ENCODE measurements at places on chromosomes 5 and 9. TPM values are rescaled to one million over a fixed set of nuclear protein-coding genes. Genes with fewer than 3 reads are reported as not detected.

Gene CATSPER3
- 0.31 TPM for total RNA-seq

- no peak for DNase-seq
Measured at GRCh38 chr5:80740999-80741398, 86.2 kb upstream of the DHFR start.

Gene MARCOL
- not detected for total RNA-seq

DNA sequence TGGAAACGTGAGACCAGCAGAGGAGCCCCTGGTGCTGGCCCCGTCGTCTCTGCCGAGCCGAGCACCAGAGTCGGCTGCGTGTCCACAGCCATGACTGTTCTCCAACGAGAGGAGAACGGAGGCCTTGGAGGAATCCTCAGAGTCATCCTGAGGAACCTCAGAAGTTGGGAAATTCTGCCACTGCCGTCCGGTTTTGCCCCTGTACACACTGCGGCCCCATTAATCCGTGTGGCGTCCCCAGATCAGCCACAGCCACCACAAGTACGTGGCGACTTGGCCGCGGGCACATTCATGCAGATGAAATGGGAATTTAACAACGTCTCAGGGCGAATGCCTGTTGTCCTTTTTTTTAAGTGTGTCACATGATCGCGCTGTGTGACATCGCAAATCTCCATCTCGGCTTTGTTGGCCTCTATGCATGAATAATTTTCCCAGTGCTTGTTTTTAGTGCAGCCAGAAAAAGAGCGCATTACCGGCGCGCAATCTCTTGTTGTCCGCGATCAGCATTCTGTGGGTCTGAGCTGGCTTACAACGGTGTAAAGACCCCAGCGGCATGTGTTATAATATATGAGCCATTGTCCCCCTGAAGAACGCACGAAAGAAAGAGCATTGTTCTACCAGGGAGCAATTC lies 323.0 kb upstream of the IRX4 start:
- DNase-seq: no peak

DNA sequence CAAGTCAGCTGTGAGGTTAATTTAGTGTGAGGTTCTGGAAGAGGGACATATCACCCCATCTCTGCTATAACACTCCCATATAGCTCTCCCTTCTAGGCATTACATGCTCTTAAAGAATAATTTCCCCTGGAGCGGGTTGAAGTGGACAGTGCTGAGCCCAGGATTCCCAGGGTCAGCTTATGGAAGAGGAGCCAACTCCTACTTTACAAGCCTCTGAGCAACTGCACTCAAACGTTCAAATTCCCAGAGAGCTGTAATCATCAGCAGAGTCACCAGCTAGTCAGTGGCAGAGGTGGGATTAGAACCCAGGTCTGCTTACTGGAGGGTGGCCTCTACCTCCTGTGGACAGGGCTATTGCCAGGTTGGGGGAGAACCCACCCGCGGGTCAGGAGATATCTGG lies 1.4 kb downstream of the NEURL1B start:
- no peak for DNase-seq

Gene IFNA4
- not detected for total RNA-seq

Gene SLC25A2
- not detected for total RNA-seq

DNA sequence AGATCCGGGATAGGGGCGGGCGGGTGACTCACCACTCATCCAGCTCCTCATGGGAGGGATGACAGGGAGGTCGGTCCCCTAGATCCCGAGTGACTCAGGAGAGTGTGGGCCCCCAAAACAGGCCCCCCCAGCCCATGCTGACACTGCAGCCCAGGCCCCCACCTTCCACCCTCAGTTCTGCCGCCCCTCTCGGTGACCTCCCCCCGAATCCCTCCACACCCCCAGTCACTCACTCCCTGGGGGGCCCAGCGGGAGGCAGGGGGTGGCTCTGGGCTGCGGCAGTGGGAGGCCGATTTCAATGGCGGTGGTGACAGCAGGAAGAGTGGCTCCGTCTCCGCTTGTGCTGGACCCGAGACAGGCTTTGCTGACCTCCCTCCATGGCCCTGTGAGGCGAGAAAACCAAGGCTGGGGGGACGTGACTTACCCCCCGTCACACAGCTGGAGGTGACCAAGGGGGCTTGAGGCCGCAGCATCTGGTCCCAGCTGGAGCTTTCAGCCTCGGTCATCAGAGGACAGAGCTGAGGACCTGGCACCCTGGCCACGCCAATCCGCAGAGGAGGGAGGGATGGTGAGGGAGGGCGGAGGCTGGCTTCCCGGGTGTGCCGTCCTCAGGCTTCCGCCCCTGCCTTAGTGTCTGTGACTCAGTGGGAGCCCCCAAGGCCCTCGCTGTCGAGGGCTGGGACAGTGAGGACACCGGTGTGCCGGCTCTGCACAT lies 9.0 kb downstream of the GPSM1 start:
- no peak for DNase-seq

Measured in activated CD8-positive, alpha-beta T cell treated with anti-CD3 and anti-CD28 coated beads for 36 hours (primary cell).